KBM-7 (cell line): ENCODE measurements at places on chromosomes 11 and 22.

DNA sequence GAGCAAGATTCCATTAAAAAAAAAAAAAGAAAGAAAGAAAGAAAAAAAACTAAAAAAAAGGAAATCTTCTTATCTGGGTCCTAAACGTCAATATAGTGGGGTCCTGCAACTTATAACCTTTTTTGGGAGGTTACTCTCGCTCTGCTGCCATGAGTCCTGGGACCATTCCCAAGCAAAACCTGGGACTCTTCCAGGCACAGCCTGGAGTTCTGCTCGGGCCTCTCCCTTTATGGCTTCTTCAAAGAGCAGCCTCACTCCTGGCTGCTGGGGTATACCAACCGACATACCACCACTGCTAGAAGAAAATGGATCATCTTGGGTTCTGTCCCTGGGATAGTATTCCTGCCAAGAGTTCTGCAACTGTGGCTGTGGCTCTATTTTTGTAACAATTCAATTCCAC is 14.1 kb upstream of the CKAP5 start:
- DNase-seq, result no peak

GRCh38 chr11:18046116-18046777 is at the start of gene TPH1:
TSS of gene TPH1 (minus strand) at chr11:18046269. CDS start at chr11:18040762, 5,507 bp downstream.
- DNase-seq, result no peak

GRCh38 chr11:28228196-28228895 is 120.2 kb downstream of the METTL15 start:
- DNase-seq, result no peak

GRCh38 chr22:46087816-46088277 is 62.5 kb upstream of the PPARA start:
- peak; percentile 21 for DNase-seq

GRCh38 chr11:19394525-19395016 is 153.8 kb upstream of the E2F8 start:
- no peak for DNase-seq

- no peak for DNase-seq
Measured at GRCh38 chr11:122307476-122308035, 191.5 kb upstream of the BLID start.

GRCh38 chr11:36757075-36757474 is 159.0 kb upstream of the RAG2 start:
- DNase-seq, result no peak

GRCh38 chr11:31107649-31108048 is 261.9 kb downstream of the DCDC1 start:
- no peak for DNase-seq

DNA sequence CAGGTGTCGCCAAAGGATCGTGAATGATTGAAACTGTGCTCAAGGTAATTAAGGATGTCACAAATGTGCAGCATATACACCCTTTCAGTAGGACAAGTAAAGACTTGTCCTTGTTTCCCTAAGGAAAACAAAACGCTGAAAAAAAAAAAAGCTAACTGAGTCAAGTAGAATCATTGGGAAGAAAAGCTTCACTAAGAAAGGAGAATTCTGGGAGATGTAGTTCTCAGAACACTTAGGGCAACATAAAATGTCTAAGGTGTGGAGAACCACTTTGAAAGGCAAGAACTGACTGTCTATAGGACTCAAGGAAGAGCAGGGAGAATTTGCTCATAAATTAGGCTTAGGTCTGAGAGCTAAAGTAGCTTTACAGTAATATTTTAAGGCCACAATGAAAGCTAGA is 2.9 kb upstream of the OR5T1 start:
- DNase-seq, result no peak

DNA sequence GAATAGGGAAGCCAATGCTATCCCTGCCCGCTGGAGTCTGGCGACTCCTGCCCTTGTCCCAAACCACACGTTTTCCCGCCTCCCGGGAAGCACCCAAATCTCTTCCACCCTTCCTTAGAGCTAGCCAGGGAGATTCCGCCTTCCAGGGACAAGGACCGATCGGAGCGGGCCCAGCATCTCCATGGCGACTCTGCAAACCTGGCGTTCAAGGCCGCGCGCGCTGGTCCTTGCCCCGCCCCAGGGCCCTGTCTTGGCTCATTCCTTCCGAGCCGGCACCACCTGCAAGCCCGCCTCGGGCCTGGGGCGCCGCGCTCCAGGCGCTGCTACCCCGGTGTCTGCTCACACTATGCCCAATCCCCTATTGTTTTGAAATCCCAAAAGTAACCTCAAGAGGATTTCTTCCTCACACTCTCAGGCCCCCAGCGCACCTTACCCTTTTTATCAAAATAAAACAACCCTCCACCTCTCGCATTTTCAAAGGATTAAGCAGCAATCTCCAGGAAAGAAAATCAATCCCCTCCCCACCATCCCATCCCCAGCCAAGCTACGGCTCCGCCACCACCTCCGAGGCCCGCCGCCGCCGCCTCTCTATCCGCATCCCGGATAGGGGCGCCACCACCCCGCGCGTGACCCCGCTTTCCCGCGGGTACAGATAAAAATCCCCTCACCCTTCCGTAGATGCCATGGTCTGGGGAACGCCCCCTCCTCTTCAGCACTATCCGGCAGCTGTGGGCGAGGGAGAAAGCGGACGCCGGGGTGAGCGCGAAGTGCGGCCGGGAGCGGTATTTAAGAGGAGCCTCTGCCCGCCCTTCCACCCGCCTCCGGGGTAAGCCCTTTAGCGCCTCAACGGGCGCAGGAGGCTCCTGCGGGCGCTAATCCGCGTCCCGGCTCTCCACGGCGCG is 825 bp downstream of the SLC1A2 start:
- peak; percentile 6 for DNase-seq

DNA sequence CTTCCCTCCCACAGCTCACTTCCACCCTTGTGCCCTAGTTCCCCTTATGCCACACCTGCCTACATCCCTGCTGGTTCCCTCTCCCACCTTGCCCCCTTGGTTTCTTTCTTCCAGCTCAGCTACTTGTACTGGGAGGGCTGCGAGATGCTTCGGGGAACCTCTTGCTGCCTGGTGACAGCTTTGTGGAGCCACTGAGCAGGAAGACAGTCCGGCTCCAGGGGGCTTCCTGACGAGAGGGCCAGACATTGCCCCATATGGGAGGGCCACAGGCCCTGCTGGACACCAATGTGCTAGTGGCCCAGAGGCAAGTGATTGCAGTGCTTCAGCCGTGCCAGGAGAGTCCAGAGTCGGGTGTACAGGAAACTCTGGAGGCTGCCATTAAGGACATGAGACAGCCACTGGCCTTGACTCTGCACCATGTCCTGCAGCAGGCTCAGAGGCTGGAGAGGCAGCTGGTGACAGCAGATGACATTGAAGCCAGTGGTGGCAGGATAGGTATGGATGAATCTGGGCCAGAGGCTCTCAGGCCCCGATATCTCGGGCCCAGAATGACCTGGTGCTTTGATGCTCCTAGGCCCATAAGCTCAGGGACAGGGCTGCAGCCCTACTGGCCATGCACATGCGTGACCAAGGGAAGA is 54.3 kb downstream of the BTG4 start:
- no peak for DNase-seq

DNA sequence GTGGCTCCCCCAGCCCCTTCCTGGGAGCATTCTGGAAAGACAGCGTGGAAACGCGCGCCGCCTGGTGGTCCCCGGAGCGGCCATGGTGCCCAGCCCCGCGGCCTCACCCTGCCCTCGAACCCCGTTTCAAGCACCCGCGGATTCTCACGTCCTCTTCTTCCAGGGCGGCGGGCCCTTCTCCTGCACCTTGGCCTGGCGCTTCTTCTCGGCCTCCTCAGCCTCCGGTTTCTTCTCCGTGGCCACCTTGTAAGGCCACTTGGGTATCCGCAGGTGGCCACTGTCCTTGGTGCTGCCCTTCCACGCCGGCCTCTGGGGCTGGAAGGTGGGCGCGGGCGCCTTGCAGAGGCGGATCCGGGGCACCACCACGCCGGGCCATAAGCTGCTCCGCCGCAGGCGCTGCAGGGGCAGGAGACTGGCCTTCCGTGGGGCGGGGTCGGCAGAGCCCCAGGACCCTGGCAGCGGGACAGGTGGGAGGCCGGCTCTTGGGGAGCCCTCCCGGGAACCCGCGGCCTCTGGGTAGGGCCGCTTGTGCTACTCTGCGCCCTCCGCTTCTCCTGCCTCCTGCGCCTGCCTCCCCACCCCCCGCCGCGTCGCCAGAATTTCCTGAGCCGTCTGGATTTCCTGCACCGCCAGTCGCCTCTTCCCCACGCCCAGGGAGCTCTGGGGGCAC is 83.4 kb downstream of the TRIM51G start:
- no peak for DNase-seq

DNA sequence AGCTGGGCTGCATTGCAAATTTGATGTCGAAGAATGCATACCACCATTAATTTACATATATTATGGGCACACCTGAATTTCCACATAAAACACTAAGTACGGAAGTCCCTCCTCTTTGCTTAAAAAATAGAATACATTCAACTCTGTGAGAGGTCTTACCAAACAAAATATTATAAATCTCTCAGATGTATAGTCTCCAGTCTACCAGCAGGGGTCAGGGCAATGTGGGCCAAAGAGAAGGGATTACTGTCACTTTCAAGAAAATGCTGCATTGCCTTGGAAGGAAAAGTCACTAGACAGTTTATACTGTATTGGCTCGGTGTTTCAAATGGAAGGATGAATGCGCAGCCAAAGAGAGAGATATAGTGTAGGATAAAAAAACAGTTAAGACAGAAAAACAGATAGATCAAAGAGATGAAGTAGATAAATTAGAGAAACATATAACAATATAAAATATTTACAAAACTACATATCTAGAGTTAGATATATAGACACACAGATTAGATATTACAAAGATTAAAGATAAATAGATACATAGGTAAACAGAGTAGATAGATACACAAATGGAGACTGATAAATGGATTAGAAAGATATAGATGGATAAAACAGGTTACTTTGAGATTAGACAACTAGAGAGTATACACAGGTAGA is 20.9 kb downstream of the SERGEF start:
- DNase-seq, result peak; percentile 27
